Omental fat pad (tissue), 4 donors: ENCODE measurements at places on chromosomes 12 and 14. TPM values are rescaled to one million over a fixed set of nuclear protein-coding genes. Genes with fewer than 3 reads are reported as not detected.

- no peak for DNase-seq
Observed at GRCh38 chr12:17020765-17021164, 414.8 kb upstream of the LMO3 start.

DNA sequence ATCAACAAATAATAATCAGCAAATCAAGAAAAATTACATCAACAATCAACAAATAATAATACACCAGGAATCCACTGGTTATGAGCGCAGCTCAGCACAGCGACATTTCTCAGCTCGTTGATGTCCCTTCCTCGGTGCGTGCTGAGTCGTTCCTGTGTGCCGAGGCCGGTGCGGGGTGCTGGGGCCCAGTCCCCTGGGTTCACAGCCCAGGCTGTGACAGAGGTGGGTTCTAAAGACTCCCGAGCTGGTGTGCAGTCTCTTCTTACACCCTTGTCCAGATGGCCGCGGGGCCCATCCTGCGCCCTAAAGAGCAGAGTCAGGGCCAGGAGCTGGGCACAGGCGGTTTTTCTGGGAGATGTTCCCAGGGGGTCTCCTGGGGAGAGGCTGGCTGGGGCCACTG is 26.9 kb upstream of the TRAF3 start:
- no peak for DNase-seq

DNA sequence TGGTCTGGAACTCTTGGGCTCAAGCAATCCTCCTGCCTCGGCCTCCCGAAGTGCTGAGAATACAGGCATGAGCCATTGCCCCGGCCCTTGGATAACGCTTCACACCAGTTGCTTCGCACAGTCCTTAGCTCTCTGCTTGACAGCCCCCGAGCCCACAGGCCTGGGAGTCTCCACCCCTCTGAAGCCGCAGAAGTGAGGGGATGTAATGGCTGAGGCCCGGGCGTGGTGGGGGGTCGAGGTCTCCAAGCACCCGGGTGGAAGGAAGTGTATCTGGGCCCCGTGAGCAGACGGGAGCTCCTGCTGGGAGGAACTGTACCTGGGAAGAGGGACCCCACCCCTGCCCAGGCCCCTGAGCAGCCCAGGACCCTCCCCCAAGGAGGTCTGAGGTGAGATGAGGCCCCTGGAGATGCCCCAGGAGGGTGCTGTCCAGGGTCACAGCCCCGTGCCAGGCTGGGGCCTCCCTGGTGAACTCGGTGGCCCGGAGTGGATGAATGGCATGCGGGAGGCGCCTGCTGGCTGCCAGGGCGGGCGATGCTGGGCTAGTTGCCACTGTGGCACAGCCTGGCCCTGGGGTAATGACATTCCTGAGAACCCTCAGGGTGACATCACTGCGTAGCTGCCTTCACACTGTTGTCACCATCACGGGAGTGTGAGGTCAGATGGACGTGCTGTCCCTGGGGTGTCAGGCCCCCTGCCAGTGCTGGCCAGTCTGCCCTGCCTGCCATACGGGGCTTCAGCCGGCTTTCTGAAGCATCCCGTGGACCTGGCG is 48.9 kb downstream of the KIF26A start:
- no peak for DNase-seq

DNA sequence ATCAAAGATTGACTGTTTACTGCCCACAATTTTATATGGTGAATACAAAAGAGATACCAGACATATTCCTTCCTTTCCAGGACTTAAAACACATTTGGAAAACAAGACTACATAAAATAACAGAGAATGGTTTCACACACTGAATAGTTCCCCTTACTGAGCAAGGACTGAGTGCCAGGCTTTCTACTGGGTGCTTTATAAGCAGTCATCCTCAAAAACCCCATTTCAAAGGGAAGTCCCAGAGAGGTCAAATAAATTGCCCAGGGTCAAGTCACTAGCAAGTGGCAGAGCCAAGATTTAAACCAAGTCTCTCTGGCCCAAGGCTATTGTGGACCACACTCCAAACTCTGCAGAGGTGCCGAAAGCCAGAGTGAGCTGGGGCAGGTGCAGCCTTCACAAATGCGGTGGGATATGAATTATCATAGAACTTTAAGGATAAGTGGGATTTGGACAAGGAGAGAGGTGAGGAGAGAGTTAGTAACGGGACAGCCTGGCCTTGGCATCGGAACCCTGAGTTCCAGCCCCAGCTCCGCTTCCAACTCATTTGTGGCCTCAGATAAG is 9.1 kb upstream of the RPAP3 start:
- no peak for DNase-seq

DNA sequence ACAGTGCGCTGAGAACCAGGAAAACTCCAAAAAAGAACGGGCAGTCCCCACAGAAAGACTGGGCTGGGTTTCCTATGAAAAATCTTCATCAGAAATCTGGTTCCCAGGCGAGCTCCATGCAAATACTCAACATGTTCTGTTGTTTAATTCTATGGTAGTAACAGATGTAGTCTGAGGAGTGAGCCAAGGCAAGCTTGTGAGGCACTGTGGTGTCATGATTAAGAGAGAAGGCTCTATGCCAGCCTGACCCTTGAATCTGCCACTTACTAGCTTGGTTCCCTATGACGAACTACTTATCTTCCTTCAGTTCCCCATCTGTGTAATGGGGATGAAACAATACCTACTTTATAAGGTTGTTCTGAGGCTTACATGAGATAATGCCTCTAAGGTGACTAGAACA is 10.7 kb downstream of the POMT2 start:
- DNase-seq: no peak

DNA sequence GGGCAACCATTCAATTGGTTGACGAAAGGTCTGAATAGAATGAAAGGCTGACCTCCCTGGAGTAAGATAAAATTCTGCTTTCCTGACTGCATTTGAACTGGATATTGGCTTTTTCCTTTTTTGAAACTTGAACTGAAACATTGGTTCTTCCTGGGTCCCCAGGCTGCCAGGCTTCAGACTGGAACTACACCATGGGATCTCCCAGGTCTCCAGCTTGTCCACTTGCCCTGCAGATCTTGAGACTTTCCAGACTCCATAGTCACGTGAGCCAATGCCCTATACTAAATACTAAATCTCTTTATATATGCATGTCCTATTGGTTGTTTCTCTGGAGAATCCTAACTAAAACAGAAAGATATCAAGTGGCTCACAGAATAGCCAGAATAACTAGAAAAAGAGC is 118.7 kb upstream of the KRR1 start:
- no peak for DNase-seq

DNA sequence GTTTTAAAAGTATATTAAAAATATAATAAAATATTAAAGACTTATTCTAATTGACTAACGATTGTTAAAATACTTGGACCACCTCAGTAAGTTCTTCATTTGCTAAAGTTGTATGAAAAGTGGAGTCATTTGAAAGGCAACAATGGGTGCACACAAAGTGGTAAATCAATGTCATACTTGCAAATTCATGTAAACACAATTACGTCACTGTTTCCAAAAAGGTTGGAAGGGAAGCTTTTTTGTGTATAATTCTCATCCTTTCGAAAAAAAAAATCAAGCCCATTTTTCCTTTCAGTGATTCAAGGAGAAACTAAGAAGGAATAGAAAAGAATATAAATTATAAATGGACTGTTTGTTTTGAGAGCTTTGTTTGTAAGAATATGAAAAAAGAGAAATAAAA is 166.2 kb downstream of the PIK3C2G start:
- DNase-seq: no peak

- DNase-seq: no peak
Observed at GRCh38 chr12:93597608-93598007, 25.1 kb downstream of the SOCS2 start.

GRCh38 chr12:62129291-62129690 is 130.9 kb upstream of the USP15 start:
- no peak for DNase-seq

- no peak for DNase-seq
Observed at GRCh38 chr14:90467501-90467900, 70.7 kb downstream of the CALM1 start.

DNA sequence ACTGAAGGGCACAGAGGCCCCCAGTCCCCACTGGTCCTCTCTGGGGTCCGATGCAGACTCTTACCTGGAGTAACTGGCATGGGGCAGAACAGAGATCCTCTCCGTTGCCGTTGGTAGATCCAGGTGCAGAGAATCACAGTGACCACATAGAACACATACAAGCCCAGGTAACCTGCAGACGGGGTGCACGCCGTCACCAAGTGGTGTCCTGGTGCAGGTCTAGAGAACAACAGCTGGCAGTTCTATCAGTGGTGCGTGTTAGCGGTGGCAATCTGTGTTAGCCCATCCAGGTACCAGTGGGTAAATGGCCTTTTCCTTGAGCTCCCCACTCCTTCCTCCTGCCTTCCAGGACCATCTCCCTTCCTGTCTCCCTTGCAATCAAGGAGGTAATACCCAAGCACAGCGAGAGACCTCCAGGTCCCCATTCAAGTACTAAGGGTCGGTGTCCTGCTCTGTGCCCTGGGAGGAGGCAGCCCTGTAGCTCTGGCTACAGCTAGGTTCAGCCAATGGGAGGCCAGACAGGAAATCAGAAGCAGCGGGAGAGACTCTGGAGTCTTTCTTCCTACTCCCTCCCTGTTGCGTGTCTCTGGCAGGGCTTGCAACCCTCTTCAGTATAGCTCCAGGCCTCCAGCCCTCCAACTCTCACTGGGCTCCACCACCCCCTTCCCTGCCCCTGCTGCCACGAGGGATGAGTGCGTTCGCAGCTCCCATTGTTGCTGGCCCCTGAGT is 15.8 kb downstream of the SLC8B1 start:
- no peak for DNase-seq

DNA sequence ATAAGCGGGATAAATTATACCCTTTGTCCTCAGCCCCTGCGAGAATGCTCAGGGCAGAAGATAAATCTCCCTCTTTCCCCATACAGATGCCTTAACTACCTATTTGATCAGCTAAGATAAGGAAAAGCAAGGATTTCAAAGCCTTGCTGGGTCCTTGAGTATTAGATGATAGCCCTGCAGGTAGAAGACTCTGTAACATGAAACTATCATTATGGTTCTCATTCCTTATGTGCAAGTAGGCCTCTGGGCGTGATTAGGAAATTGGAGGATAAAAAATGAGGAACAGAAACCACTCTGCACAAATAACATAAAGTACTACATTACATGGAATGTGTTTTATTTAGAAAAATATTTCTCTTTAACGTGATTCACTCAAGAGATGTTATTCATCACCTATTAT is 14.5 kb upstream of the WDR89 start:
- DNase-seq: no peak

DNA sequence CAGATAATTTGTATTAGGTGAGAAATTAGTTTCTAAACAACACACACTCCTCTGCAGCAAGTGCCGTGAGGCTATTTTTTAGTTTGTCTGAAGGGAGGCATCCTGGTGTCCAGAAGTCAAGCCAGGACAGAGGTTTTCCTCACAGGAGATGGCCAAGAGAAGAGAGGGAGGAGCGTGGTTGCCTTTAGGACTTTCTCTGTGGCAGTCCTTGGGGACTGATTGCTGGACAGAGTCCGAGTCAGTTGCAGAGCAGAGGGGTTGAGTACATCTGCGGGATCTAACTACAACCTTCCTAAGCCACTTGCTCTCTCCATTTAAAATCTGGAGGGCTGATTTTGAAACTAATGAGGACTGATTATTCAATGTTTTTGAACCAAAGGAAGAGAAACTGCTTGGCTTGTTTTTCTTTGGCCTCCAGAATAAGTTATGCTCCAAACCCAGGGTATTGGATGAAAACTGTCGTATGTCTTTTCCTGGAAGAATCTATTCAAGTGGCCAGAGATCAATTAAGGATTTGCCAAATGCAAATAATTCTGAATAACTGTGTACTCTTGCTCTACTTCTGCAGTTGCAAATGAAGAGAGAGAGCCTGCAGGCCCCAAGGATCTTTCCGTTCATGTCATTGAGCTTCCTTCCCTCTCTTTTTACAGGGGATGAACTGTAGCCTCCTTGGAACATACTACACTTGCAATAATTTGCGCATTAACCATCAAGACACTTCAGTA is 1.2 kb downstream of the SLCO1C1 start:
- no peak for DNase-seq

DNA sequence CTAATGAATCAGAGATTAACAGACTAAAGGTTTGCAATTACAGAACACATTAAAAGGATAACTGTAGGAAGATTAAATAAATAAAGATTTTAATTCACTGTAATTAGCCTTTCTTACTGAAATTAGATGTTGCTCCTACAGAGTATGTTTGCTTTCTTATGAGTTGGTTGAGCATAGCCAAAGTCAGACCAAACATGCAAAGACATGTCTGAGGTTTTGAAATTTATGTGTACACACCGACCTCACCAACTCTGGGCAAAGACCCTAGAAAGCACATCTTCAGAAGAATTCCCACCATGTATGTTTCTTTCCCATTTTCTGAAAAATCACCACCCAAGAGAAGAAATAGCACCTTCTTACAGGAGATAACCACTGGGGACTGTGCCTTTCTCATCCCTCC is 159.2 kb downstream of the PAX9 start:
- DNase-seq: no peak

- no peak for DNase-seq
Observed at GRCh38 chr12:100493396-100494012, 19.8 kb downstream of the NR1H4 start.

The C12orf50 gene
- total RNA-seq: not detected

The ESRRB gene
- not detected for total RNA-seq

The HCFC2 gene
- 16.9 TPM for total RNA-seq

The RNASE7 gene
- not detected for total RNA-seq

The DNAH10 gene
- total RNA-seq: 0.48 TPM

The SLC10A1 gene
- total RNA-seq: not detected

The NXPH4 gene
- 1.4 TPM for total RNA-seq
